ENCODE measurements at places on chromosomes 2 and 18. TPM values are rescaled to one million over a fixed set of nuclear protein-coding genes. Genes with fewer than 3 reads are reported as not detected.

Gene DYNAP
- not detected for total RNA-seq

Gene TUBB8B
- total RNA-seq = not detected

Gene AQP12B
- not detected for total RNA-seq

Gene ALPP
- not detected for total RNA-seq

Gene KLHL30
- not detected for total RNA-seq

Gene FAM237A
- total RNA-seq = not detected

Gene CNGA3
- total RNA-seq = not detected

Gene DPP4
- 5.9 TPM for total RNA-seq

Gene ASPRV1
- 0.34 TPM for total RNA-seq

Gene MEMO1
- total RNA-seq = 38.7 TPM

Gene MC5R
- not detected for total RNA-seq
